Stimulated activated CD4-positive, alpha-beta T cell treated with anti-CD3 and anti-CD28 coated beads, TNF-alpha, amount 100 ng/mL, for 1 hour (primary cell): ENCODE measurements at places on chromosomes 11 and 22.

GRCh38 chr11:78419327-78419726 lies 1.7 kb upstream of the GAB2 start:
- no peak for DNase-seq

DNA sequence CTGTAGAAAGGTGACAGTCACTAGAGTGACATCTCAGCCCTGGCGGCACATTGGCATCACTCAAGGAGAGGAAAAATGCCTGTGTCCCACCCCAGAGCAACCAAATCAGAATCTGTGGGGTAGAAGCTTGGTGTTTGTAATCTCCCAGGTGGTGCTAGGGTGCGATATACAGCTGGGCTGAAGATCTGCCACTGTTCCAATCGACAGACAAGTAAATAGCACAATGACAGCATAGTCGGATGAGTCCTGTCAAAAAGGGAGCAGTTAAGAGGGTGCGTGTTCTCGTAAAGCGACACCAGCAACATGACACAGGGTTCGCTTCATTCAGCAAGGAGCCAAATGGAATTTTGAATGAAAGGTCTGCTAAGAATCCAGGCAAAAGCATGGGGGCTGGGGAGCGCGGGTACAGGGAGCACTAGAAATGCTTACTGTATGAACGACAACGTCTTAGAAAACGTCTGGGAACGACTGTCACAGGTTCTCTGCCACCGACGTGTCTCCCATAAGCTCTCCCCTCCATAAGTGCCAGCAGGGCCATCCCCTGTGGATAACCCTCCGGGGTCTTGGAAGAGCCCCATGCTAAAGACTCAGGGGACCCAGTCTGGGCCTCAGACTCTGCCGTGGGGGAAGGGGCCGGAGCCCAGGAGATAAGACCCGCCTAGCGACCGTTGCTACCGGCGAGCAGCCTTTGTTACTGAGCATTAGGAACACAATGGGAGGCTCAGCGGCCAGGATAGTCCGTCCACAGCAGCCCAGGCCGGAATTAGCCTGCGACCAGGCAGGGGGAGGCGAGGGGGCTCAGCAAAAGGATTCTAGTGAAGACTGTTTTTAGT lies 20.8 kb downstream of the ADA2 start:
- DNase-seq: no peak

DNA sequence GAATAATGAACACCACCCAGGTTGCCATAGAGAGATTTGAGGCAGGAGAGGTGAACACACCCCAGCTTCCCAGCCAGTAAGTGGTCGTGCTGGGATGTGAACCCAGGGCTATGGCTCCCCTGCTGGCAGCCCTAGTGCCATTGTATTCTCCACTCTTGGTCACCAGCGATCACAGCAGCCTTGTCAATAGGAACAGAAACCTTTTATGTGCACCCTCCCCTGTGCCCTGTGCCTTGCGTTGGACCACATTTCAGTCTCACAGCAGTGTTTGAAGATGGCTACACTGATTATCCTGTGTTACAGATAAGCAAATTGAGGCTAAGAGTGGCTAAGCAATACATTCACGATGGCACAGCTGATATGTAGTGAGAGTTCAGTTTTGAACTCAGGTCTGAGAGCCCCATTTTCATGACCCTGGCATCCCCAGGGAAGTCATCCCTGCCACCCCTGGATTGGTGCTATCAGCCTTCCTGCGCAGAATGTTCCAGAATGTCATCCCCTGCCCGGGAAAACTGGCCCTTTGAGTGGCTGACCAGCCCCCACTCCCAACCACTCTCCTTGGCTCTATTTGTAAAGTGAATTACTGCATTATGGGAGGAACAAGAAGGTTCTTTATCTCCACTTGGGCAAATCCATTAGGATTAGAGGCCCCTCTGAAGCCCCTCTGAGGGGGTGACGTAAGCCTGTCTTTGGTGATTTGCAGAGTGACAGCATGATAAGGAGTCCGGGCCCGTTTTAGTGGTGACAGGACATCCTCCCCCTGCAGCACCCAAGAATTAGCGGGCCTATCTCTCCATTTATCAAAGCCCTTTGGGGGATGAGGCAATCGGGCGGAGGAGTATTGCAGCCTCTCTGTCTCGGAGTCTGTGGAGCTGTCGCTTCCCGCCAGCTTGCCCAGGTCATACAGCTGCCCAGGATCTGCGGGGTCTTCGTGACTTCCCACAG lies 30.9 kb downstream of the SMIM38 start:
- no peak for DNase-seq

DNA sequence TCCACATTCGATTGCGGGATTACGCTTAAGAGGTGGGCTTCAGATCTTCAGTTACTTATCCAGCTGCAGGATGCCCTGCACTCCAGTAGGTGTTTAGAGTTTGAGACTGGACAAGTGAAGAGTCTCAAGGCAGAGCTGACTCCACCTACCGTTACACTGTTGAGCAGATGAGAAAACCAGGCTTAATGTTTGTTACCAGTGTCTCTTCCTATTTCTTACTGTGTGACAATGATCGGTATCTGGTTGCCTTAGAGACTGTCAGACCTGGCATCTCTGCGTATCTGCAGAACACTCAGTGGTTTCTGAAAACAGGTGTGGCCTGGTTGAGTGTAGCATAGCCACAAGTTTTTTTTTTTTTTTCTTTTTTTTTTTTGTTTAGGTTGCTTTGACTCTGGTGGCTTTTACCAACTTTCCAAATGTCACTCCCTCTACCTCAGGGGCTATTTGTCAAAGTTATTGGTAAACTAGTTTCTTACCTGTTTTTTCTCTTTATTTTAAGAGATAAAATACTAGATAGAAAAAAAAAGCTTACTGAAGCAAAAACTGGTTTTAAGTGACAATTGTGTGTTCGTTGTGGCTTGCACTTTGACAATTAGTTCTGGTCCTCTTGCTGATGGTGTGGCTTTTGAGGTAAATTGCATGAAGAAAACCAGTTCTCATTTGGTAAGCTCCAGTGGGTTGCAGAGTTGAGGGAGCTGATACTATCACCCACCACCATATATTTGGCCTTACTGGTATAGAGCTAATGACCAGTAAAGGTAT lies 284.8 kb downstream of the ETS1 start:
- DNase-seq: peak; percentile 55

GRCh38 chr22:37231406-37232139 lies 12.5 kb downstream of the RAC2 start:
- DNase-seq: no peak

DNA sequence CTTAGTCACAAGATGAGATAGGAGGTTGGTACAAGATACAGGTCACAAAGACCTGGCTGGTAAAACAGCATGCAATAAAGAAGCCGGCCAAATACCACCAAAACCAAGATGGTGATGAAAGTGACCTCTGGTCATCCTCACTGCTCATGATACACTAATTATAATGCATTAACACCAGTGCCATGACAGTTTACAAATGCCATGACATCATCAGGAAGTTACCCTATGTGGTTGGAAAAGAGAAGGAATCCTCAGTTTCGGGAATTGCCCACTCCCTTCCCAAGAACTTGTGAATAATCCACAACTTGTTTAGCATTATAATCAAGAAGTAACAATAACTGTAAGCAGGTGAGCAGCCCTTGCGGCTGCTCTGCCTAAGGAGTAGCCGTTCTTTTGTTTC lies 408.5 kb upstream of the RAG2 start:
- DNase-seq: no peak

DNA sequence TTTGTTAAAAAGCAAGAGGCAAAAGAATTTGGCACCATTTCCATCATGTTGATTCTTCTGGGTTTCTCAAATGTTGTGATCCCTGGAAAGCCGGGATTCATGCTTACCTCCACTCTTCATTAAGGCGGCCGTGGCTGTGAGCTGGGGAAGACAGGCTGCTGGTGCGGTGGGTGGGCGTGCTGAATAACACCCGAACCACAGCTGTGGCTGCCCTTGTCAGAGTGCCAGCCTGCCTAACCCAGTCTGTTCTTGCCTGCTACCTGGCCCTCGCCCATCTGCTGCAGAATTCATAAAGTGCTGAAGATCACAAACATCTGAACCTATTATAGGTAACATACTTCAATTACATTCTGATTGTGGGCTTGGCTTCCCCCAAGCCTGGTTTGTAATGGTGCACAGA lies 95.8 kb upstream of the RCN1 start:
- DNase-seq: no peak
